ENCODE measurements at places on chromosomes 5 and 9.

- no peak for DNase-seq
Observed at GRCh38 chr5:97877588-97877987, 694.5 kb upstream of the RIOK2 start.

GRCh38 chr9:18331808-18332209 is 142.1 kb upstream of the ADAMTSL1 start:
- DNase-seq = no peak

DNA sequence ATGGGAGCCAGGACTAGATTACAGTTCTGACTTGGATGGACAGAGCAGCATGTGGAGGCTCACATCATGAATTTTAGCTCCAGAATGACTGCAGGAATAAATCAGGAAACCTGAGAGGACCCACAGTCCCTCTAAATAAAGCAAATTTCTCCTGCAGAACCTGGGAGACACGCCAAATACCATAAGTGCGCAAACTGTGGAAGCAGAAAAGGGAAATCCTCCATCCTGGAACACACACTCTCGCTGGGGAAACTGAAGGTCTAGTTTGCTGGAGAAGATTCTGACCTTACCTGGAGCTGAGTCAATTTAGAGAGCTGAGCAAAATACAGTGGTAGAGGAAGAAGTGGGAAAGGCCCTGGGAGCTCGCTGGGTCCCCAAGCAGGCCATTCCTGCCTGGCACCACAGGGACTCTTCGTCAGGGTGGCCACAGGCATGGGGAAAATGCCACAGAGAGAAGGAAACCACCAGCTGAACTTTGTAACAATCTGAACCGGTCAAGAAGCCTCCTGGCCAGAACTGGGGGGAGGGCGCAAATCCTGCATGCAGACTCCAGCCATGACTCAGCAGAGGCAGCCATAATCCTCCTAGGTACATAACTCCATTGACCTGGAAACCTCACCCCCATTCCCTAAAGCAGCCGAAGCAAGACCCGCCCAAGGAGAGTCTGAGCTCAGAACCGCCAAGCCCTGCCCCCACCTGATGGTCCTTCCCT is 390.9 kb downstream of the LRRC70 start:
- no peak for DNase-seq

DNA sequence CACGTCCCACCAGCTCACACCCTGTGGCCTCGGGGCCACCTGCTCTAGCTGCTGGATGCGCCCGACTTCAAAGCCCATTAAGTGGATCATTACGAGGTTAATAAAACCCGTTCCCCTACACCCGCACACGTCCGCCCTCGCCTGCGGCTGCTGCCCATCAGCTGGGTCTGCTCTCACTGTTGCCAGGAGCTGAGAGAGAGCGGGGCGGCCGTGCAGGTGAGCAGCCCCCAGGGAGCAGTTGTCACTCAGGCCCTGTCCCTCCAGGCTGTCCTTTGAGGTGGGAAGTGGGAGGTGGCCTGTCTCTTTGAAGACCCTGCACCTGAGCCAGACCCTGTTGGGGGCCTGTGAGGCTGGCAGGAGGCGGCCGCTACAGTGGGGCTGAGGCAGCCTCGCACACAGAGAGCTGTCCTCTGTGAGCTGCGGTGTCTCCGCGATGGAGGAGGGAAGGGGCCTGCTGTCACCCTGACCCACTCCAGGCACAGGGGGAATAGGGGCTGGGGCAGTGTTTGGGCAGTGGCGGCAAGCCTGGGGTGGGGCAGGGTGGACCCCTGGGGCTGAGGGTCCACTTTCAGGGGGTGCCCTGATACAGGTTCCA is 12.8 kb upstream of the UNC5A start:
- no peak for DNase-seq

Measured in ELR (cell line).